ENCODE measurements at places on chromosomes 2 and 18. TPM values are rescaled to one million over a fixed set of nuclear protein-coding genes. Genes with fewer than 3 reads are reported as not detected.

Gene PRLH
- not detected for total RNA-seq

Gene PLEKHB2
- total RNA-seq, result 73.9 TPM

DNA sequence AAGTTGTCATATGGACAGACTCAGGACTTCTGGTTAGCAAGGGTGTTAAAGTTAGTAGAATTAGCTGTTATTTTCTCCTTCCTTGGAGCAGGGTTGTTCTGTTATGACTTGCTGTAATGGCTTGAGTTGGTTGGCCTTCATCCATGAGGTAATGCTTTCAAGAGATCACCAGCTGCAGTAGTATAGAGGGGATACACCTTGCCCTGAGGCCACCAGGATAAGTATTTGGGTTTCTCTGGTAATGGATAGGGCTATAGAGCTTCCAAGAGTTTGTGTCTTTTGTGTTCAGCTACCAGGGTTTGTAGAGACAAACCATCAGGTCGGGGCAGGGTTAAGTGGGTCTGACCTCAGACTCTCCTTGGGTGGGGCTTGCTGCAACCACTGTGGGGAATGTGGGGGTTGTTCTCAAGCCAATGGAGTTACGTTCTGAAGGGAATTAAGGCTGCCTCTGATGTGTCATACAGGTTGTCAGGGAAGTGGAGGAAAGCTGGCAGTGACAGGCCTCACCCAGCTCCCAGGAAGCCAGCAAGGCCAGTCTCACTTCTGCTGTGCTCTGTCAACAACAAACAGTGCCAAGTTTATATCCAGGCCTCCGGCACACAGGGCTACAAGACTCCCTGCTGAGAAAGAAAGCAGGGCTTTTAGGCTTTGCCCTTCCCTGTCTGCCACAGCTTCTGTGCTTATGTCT, 356.6 kb downstream of the SPAG16 start:
- DNase-seq, result no peak

DNA sequence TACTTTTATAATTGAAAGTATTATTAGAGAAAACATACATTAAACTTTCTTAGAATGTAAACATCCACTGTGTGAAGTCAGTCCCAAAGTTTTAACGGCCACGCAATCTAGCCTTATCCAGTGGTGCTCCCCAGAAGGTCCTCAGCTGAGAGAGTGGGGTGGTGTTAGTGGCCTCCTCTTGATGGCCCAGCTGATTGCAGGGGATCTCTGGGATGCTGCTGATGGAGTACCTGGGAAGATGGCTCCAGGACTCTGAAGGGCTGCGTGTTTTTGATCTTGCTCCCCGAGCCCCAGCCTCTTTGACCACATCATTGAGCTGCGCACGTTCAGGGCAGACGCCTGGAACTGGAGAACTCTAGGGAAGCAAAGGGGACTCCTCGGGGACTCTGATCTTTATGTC, 181.4 kb downstream of the FAM210A start:
- DNase-seq, result no peak

GRCh38 chr2:187475499-187476248, 27.6 kb upstream of the CALCRL start:
- DNase-seq, result no peak

GRCh38 chr18:24672165-24672941, 211.9 kb downstream of the HRH4 start:
- no peak for DNase-seq

GRCh38 chr18:68847219-68847837, 49.4 kb downstream of the CCDC102B start:
- DNase-seq, result no peak

- DNase-seq, result no peak
Measured at GRCh38 chr2:120528051-120528692, 182.2 kb downstream of the INHBB start.

GRCh38 chr2:154408786-154409185, 289.7 kb upstream of the KCNJ3 start:
- DNase-seq, result no peak

- DNase-seq, result no peak
Measured at GRCh38 chr2:147096671-147097070, 748.2 kb upstream of the ACVR2A start.

DNA sequence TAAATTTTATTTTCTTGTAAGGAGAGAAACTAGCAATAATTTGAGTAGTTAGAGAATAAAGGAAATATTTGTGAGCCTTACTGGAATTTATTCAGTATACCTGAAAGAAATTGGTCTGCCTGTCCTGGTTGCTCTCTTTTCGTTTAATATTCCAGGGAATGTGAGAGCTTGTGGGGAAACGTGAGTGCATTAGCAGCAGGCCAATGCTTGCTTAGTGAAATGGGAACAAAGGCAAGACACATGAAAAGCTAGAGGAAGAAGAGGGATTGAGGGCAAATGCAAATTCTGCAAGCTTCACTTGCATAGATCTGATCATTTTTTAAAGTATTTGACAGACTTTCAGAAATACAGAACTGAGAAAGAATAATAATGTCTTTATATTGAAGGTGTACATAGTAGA, 111.0 kb downstream of the ERBB4 start:
- no peak for DNase-seq
